Activated naive CD4-positive, alpha-beta T cell (primary cell): ENCODE measurements at places on chromosomes 6 and 20.

DNA sequence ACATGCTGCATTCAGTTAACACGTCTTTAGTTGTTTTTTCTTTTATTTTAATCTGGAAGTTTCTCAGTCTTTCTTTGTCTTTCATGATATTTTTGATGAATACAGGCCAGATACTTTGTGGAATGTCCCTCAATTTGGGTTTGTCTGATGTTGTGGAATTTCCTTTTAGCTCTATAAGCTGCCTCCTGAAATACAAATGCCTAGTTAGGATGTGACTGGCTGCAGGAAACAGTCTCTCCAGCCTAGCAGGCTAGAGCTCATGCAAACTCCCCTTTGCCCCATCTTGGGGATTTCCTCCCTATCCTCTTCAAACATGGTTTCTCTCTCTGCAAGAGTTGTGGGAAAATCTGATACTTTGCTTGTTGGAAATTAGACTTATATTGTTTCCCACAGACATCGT, 89.3 kb upstream of the JAG1 start:
- DNase-seq, result no peak

DNA sequence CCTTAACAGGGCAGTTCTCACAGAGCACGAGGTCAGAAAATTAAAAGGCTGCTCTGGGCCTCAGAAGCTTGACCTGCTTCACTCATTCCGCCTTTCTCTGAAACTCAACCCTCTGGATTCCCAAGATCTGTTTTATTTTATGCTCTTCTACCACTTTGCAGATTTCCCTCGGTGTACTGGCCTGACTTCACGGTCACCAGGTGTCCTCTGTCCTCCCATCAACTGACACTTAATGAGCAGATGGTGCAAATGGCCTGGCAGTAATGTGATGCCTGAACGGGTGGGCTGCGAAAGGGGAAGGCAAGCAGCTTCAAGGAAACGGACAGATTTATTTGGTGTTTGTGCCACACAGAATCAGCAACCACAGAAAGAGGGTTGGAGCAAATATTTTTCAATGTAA, 169.7 kb upstream of the TFAP2D start:
- no peak for DNase-seq

GRCh38 chr6:126156973-126157372, 170.6 kb downstream of the TRMT11 start:
- no peak for DNase-seq

GRCh38 chr20:31925631-31926030, 26.2 kb downstream of the PDRG1 start:
- no peak for DNase-seq

- no peak for DNase-seq
Observed at GRCh38 chr20:57930351-57930750, 220.5 kb upstream of the PMEPA1 start.

DNA sequence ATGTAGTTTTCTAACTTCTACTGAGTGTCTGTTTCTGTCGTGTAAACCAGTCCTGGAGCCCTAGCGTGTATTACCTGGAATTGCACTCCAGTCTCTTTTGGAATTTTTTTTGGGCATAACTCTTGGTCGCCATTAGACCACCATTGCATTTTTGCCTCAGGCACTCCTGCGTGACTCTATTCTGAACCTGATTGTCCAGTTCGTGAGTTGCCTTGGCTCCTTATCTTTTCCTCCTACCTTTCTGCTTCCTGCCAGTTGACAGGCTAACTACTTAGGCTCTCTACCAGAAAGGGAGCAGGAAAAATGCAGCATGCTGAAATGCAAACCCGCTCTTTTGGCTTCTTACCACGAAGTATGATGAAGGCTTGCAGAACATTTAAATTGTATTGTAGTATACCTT, 490.9 kb upstream of the SOX4 start:
- no peak for DNase-seq
